ENCODE measurements at places on chromosomes 2 and 18. TPM values are rescaled to one million over a fixed set of nuclear protein-coding genes. Genes with fewer than 3 reads are reported as not detected.

The ABCG8 gene
- total RNA-seq: not detected

DNA sequence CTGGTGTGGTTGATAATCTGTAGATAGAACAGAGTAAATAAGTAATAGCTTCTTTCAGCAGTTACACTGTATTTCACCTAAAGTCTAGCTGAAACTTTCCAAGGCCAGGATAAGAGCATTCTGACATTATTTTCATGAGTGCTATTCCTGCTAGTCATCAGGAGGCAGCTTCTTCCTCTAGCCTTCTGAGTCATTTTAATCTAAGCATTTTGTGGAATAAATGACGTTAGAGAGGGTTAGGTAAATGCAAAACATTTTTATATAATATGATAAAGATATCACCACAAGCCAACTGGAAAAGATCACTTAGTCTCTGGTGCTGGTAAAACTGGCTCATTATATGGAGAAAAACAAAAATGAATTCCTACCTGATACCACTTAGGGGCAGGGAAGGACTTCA, 138.5 kb downstream of the MEP1B start:
- H3K27ac ChIP-seq: no peak overlapping the region
- no peaks in the 10 kb centered on the region for H3K4me1 ChIP-seq
- H3K36me3 ChIP-seq: no peaks in the 10 kb centered on the region
- no peak for DNase-seq
- H3K4me3 ChIP-seq: no peak overlapping the region

DNA sequence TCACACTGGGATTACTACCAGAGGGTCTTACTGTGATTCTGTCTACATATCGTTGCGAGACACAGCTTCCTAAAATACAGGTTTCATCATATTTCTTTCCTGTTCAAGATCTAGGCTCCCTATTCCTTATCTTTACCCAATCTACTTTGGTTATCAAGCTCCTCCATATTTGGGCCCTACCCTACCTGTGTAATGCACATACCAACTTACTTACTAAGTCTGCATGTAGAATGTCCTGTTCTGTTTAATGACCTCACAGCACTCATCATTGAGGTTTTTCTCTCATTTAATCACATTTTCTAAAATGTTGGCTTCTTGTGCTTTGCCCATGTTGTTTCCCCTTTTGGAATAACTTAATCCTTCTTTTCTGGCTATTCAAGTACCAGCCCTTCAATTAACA, 551.1 kb downstream of the ZEB2 start:
- no peaks in the 10 kb centered on the region for H3K27me3 ChIP-seq
- no peak overlapping the region for H3K27ac ChIP-seq
- no peak for DNase-seq
- H3K4me1 ChIP-seq: no peaks in the 10 kb centered on the region
- H3K4me3 ChIP-seq: no peak overlapping the region

DNA sequence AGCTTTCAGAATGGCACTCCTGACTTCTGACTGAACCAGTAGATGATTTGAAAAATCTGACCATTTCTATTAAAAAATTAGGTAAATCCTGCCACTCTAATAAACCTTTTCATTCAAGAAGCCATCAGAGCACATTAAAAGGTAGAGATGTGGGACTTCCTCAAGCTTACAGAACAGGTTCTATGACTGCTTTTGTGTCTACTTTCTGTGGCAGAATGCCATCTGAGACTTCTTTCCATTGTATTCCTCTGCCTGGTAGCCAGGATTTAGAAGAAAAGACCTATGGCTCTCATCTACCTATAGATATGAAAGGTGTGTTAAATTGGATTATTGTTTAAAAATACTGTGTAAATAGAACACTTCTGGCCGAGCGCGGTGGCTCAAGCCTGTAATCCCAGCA, 99.9 kb upstream of the NABP1 start:
- no peaks in the 10 kb centered on the region for H3K4me1 ChIP-seq
- H3K36me3 ChIP-seq: no peaks in the 10 kb centered on the region
- H3K4me3 ChIP-seq: no peak overlapping the region
- no peaks in the 10 kb centered on the region for H3K27me3 ChIP-seq
- no peak for DNase-seq
- H3K27ac ChIP-seq: no peak overlapping the region

DNA sequence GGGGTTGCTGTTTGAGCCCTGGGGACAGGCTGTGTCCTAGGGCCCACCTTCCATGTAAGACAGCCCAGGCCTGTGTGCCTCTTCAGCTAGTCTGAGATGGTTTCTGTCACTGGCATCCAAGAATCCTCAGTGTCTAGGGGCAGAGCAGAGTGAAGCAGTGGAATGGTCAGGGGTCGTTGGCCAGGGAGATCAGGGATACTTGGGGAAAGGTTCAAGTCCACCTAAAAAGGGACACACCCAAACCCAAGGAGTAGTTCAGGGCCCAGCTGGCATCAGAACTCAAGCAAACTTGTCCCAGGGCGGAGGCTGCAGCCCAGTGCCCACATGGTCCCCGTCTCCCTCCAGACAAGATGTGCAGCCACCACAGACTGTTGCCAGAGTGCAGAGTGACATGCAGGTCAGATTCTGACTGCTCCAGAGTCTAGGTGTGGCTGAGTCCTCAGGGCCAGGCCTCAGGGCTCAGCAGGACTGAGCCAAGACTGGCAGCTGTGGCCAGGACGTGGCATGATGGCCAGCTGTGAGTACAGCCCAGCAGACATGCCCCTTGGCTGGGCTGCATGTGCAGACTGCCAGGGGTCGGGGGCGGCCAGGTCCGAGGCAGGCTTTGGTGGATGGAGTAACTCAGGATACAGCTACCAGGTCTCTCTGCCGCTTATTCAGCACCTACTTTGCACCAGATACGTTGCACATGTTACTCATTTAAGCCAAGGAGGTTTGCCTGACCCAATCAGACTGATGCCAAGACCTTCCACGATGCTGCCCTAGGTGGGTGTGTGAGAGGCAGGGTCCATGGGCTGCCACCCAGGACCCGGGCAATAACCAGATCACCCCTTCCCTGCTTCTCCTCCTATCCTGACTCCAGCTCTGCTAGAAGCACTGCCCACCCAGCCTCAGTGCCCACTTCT, 146.6 kb downstream of the SMAD7 start:
- peaks cover 38% of the 10 kb centered on the region for H3K36me3 ChIP-seq
- no peak overlapping the region for H3K4me3 ChIP-seq
- peaks cover 10% of the 10 kb centered on the region for H3K4me1 ChIP-seq

The UGT1A5 gene
- 5.2 TPM for total RNA-seq

- peaks cover 7% of the 10 kb centered on the region for H3K4me1 ChIP-seq
- DNase-seq: no peak
- no peak overlapping the region for H3K4me3 ChIP-seq
- peaks cover 6% of the 10 kb centered on the region for H3K27me3 ChIP-seq
- no peak overlapping the region for H3K27ac ChIP-seq
These were observed 2.0 kb downstream of the WDR35 start for GRCh38 chr2:19987936-19988335.

DNA sequence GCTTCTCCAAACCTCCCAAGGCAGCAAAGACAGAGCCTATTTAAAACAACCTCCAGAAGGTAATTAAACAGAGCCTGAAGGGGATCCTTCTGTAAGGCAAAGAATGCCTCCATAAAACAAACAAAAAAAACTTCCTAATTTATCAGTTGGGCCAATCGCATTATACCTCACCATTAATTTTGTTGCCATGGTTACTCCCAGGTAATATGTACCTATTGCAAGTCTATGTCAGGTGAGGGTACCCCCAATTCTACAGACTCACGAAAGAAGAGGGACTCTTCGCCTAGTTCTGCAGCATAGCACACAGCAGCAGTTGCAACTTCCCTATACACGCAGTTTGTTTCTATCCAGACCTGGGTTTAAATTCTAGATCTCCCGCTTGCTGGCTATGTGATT, 38.8 kb downstream of the SFXN5 start:
- no peak overlapping the region for H3K4me3 ChIP-seq
- H3K4me1 ChIP-seq: no peaks in the 10 kb centered on the region
- no peak for DNase-seq
- peaks cover 7% of the 10 kb centered on the region for H3K36me3 ChIP-seq
- no peaks in the 10 kb centered on the region for H3K27me3 ChIP-seq

- H3K27me3 ChIP-seq: no peaks in the 10 kb centered on the region
- H3K4me3 ChIP-seq: peak within 1 kb of the TSS; percentile 87
- no peaks in the 10 kb centered on the region for H3K36me3 ChIP-seq
These were observed at the start of gene TBC1D8 for GRCh38 chr2:101151146-101151858. Gene TBC1D8, minus strand, starts transcription at chr2:101151382. Its CDS starts 129 bp downstream, at chr2:101151253.

DNA sequence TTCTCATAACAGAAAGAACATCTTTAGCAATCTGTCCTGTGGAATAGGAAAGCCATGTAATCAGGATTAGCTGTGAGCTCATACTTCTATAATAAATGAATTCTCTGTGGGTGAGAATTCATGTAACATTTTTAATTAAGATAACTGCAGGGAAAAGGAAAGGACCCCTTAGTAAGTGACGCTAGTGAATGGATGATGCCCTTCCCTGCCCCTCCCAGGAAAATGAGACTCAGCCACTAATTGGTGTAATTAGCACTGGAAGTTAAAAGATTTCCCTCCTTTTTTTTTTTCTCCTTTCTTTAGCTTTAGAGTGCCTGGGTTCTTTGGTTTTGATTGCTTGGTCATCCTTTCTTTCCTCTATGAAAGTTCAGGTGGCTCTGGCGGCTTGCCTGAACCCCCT, 90.3 kb downstream of the VWA3B start:
- no peak overlapping the region for H3K4me3 ChIP-seq
- H3K36me3 ChIP-seq: no peaks in the 10 kb centered on the region
- no peaks in the 10 kb centered on the region for H3K4me1 ChIP-seq
- DNase-seq: no peak

The ASB18 gene
- not detected for total RNA-seq

The GPBAR1 gene
- not detected for total RNA-seq

The ST8SIA5 gene
- total RNA-seq: not detected

The TEX44 gene
- total RNA-seq: not detected

DNA sequence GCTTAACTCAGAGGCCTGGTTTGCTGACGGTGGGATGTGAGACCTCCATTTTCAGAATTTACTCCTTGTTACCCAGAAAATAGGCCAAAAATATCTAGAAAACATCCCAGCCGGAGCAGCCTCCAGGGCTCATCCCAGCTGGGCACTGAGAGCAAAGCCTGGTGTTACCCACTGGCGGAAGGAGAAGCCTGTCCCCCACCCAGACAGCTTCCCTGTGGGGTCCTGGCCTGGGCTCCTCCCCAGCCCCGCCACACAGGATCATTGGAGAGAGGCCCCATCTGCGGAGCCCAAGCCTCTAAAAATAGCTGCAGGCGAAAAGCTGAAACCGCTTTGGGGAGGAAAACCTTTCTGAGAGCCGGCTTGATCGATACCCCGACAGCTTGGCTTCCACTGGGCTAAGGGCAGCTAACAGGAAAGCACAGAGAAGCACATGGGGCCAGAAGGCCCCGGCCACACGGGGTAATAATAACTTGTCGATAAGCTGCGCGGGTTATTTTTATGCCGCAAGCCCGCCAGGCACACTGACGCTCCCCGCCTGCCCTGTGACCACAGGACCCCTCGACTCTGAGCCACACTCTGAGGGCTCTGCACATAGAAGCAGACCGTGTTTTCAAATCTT, 26.9 kb upstream of the FAHD2A start:
- no peaks in the 10 kb centered on the region for H3K4me1 ChIP-seq
- no peaks in the 10 kb centered on the region for H3K27me3 ChIP-seq
- H3K4me3 ChIP-seq: no peak overlapping the region
- DNase-seq: no peak

DNA sequence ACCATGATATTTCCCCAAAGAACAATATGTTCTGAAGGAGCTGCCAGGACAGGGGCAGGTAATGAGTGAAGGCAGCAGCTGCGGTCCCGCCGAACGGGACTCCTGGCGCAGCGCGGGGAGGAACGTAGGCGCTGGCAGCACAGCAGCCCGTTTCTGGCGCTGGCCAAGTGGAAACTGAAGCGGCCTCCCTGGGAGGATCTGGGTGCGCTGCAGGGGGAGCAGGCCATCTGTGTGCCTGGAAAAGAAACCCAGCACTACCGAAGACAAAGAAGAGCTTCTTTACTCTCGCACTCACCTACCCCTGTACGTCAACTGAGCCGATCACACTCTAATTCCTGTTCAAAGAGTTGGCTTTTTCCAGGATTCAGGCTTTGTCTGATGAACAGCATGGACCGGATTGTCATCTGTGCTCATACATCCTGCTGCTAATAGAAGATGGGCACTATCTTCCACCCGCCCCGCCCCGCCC, 11.8 kb downstream of the G6PC2 start:
- H3K27me3 ChIP-seq: peaks cover 33% of the 10 kb centered on the region
- no peak for DNase-seq
- no peak overlapping the region for H3K4me3 ChIP-seq
- H3K27ac ChIP-seq: no peak overlapping the region
- H3K4me1 ChIP-seq: peaks cover 4% of the 10 kb centered on the region

- peaks cover 9% of the 10 kb centered on the region for H3K4me1 ChIP-seq
- H3K27me3 ChIP-seq: no peaks in the 10 kb centered on the region
- no peak overlapping the region for H3K4me3 ChIP-seq
- no peaks in the 10 kb centered on the region for H3K36me3 ChIP-seq
These were observed 369.6 kb upstream of the ID2 start for GRCh38 chr2:8312221-8312620.

- peak overlapping the region; percentile 10 for H3K4me3 ChIP-seq
- H3K27me3 ChIP-seq: no peaks in the 10 kb centered on the region
- H3K27ac ChIP-seq: peak overlapping the region; percentile 71
- no peaks in the 10 kb centered on the region for H3K4me1 ChIP-seq
- no peaks in the 10 kb centered on the region for H3K36me3 ChIP-seq
- no peak for DNase-seq
These were observed 536 bp downstream of the PDE1A start for GRCh38 chr2:182426082-182426917.

DNA sequence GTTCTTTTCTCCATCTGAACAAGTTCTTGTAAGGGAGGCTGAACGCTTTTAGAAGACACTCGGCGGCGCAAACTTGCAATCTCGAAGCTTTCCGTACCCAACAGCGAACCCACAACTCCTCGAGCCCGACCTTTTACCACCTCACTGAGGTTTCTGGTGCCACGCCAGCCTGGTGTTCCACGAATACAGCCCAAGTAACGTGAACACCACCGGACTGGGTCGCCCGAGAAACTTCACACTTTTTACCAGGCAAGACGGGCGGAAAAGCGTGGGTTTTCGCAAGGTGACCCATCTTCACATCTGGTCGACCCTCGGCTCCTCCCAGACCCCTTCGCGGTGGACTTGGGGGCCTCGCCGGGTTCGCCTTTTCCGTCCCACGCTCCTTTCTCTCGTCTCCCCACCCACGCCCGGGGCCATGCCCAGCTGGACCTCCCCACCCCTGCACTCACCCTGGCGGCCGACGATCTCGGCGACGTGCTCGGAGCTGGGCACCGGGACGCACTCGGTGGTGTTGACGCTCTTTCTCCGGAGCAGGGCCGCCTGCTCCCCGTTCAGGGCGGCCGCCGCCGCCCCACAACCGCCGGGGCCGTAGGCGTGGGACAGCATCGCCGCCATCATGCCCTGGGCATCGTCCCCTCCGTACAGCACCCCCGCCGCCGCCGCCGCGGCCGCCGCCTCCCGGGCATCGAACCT, 1.2 kb downstream of the MEX3C start:
- peaks cover 17% of the 10 kb centered on the region for H3K4me1 ChIP-seq
- H3K36me3 ChIP-seq: no peaks in the 10 kb centered on the region
- peak; percentile 16 for DNase-seq
- H3K4me3 ChIP-seq: peak overlapping the region; percentile 77

GRCh38 chr18:3329471-3329870, 67.5 kb downstream of the MYL12B start:
- H3K4me1 ChIP-seq: no peaks in the 10 kb centered on the region
- no peaks in the 10 kb centered on the region for H3K27me3 ChIP-seq
- no peak for DNase-seq
- no peak overlapping the region for H3K4me3 ChIP-seq
- H3K27ac ChIP-seq: no peak overlapping the region
